ENCODE measurements at places on chromosomes 12 and 14. TPM values are rescaled to one million over a fixed set of nuclear protein-coding genes. Genes with fewer than 3 reads are reported as not detected.

The PUS1 gene
- total RNA-seq: 7.4 TPM

The RDH12 gene
- 1.8 TPM for total RNA-seq

The KRT6B gene
- not detected for total RNA-seq

The LIN52 gene
- total RNA-seq: 26.3 TPM
